ENCODE measurements at places on chromosomes 12 and 14.

GRCh38 chr14:96797582-96798349, 584 bp downstream of the VRK1 start:
- peak; percentile 36 for DNase-seq

GRCh38 chr12:95368931-95369330, 105.0 kb upstream of the METAP2 start:
- no peak for DNase-seq

- DNase-seq: no peak
These were observed 71.8 kb downstream of the KIF26A start for GRCh38 chr14:104209985-104210816.

GRCh38 chr14:53956427-53957201, at the start of gene BMP4:
BMP4 (minus strand) TSS chr14:53956825; CDS start chr14:53952222, 4,603 bp downstream.
- DNase-seq: peak; percentile 95

DNA sequence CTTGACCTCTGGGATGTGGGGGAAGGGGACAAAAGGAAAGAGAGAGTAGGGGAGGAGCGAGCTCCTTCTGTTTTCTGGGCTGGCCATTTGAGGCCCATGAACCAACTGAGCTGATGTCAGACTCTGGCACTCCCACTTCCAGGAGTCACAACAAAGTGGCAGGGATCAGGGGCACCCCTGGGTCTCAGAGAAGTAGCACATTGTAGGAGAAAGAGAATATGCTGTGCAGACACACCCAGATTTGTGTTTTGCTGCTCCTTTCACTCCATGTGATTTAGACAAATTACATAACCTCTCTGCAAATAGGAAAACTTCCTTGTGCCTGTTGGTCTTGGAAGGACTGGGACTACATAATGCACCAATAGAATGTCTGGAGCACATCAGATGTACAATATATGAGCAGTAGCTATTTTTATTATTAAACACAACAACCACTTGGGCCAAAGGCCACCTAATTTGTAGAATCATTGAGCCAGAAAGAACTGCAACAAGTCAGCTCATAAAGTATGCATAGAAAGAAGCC, 265.5 kb downstream of the ZFP36L1 start:
- no peak for DNase-seq

DNA sequence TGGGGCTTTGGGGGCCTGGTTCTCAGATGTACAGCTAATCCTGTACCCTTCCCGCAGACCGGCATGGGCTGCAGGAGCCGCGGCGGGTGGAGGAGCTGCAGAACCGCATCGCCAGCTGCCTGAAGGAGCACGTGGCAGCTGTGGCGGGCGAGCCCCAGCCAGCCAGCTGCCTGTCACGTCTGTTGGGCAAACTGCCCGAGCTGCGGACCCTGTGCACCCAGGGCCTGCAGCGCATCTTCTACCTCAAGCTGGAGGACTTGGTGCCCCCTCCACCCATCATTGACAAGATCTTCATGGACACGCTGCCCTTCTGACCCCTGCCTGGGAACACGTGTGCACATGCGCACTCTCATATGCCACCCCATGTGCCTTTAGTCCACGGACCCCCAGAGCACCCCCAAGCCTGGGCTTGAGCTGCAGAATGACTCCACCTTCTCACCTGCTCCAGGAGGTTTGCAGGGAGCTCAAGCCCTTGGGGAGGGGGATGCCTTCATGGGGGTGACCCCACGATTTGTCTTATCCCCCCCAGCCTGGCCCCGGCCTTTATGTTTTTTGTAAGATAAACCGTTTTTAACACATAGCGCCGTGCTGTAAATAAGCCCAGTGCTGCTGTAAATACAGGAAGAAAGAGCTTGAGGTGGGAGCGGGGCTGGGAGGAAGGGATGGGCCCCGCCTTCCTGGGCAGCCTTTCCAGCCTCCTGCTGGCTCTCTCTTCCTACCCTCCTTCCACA, 7.6 kb downstream of the NR4A1 start:
- no peak for DNase-seq

DNA sequence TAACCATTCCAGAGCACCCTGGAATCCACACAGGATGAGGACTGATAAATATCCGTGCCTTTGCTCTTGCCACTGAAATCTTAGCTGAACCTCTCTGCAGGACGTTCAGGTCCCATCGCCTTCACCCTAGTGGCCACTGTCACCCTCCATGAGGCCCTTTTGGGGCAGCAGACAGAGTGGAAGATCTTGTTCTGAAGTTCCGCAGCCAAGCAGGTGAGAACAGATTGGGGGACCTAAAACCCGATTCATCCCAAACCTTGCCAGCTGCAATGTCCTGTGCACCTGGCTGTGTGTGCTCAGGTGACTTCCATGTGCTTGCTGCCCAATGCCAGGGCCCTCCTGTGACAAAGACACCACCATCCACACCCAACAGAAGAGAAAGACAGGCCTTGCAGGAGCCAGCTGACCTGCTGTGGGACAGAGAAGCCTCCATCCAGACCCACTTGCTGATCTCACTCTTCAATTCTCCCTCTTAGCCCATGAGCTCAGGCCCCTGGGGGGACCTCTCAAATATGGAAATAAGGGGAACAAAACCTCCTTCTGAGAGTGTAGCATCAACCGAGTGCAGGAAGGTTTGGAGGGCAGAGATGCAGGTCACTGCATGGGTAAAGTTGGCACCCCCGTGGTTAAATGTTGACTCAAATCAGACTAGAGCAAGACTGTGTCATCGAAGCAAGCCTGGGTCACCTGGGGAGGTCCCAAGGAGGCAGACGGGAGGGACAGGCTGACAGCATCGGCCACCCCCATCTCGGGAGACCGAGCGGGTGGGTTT, 308.7 kb upstream of the DIO3 start:
- DNase-seq: no peak

- no peak for DNase-seq
These were observed 3.8 kb downstream of the EIF5 start for GRCh38 chr14:103337794-103338193.

DNA sequence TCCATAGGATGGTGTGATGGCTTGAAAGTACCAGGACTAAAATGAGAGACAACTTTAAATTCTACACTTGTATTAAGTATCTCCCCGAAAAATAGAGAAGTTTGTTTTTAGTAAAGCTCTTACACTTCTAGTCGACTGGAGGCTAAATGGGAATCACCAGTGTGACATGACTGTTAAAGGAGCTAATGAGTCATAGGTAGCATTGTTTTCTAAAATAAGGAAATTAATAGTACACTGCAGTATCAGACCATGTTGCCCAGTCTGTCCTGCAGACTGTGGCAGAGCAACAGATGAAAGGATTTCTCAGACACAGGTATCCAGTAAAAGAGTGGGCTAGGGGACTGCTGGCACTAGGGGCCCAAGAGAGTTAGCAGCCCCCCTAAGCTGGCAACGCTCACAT, 140.1 kb downstream of the TMEM117 start:
- no peak for DNase-seq

- DNase-seq: no peak
These were observed 11.7 kb upstream of the NFKBIA start for GRCh38 chr14:35416108-35416750.

- DNase-seq: no peak
These were observed 19.2 kb downstream of the TOGARAM1 start for GRCh38 chr14:44981198-44981597.

- DNase-seq: no peak
These were observed 78.7 kb upstream of the PSMC1 start for GRCh38 chr14:90177539-90178189.

GRCh38 chr12:109920261-109920780, 20.2 kb downstream of the TCHP start:
- DNase-seq: no peak

GRCh38 chr12:117334855-117335587, 26.4 kb downstream of the NOS1 start:
- no peak for DNase-seq

DNA sequence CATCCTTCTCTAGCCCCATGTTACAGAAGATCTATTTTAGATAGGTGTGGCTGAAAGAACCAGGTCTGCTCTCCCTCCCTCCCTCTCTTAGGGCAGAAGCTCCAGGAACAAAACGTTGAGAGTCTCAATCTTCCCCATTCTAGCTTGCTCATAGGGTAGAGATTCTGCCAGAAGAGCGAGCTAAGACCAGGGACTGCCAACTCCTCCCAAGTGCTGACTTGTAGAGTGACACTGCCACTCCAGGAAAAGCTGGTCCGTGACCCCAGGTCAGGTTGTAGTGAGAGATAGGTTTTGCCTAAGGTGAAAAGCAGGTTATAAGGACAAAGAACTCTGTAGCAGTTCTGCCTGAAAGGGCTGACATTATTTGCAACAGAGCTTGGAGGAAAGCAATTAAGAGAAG, 73.4 kb downstream of the INSM2 start:
- DNase-seq: no peak

- no peak for DNase-seq
These were observed 13.7 kb downstream of the POMT2 start for GRCh38 chr14:77306851-77307496.

DNA sequence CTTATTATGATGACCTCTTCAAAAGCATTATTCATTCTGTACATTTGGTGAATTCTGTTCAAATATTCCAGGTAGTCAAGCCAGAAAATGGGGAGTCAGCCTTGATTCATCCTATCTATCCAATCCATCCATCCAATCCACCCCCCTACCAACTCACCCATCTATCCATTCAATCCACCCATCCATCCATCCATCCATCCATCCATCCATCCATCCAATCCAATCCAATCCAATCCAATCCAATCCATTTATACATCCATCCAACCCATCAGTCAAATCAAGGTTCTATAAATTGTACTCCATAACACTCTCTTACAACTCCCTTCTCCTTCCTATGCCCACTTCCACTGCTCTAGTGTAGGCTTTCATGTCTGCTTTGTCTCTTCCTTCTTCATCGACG, 35.8 kb upstream of the GRIP1 start:
- DNase-seq: no peak

DNA sequence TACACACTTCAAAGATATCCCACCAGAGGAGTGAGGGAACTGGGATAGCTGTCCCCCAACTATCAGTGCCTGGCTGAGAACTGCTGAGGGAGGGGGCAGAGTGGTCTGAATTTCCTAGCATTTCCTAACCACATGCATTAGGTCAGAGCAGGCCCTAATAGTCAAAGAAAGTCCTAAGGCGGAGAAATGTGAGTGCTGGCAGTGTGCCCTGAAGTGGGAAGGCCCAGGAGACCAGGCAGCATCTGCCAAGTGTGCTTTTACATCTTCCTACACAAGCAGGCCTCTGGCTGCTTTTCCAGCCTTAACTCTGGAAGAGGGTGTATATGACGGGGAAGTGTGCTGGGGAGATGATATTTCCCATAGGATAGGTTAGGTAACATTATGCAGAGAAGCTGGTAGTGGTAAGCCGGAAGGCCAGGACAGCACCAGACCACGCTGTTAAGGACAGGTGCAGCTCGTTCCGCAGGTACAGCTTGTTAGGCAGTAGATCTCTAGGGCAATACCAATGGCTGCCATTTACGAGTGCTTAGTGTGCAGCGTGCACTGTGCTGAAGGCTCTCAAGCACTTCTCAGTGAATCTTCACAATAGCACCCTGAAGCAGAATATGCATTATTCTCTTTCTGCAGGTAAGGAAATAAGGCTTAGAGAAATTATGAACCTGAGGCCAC, 9.1 kb upstream of the CCDC198 start:
- DNase-seq: no peak

- peak; percentile 82 for DNase-seq
These were observed 1.7 kb upstream of the CFAP251 start for GRCh38 chr12:121916719-121917118.
